ENCODE measurements at places on chromosomes 13 and 19.

DNA sequence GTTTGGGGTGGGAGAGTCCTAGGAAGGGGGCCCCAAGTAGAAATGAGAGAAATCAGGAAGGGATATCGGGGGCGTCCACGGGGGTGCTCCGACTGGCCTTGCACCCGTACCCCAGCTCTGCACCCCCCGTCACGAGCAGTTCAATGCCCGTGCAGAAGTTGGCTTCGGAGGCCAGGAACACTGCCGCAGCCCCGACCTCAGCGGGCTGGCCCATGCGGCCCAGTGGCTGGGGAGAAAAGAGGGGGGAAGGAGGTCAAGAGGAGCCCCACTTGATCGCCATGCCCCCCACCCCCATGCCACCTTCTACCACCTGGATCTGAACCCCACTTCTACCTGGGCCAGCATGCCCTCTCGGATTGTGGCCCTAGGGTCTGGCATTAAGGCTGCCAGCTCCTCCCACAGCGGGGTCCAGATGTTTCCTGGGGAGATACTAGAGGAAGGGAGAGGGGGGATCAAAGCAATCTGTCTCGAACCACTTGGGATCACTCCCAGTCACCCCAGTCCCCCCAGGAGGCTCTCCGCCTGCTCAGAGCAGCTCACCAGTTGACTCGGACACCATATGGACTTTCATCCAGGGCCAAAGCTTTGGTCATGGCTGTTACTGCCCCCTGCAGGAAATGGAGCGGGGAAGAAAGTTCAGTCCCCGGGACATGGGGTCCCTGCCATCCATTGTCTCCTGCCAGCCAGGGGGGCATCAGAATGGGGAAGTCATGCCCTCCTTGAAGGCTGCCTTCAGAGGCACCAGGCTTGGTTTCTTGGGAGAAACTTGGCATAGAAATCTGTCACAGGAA lies 2.5 kb upstream of the BCAT2 start:
- DNase-seq, result no peak

- peak; percentile 81 for DNase-seq
Measured at GRCh38 chr19:6459262-6460098, at the start of gene SLC25A23. Gene SLC25A23 (minus strand): TSS chr19:6459792. CDS start chr19:6459628, 164 bp downstream.

DNA sequence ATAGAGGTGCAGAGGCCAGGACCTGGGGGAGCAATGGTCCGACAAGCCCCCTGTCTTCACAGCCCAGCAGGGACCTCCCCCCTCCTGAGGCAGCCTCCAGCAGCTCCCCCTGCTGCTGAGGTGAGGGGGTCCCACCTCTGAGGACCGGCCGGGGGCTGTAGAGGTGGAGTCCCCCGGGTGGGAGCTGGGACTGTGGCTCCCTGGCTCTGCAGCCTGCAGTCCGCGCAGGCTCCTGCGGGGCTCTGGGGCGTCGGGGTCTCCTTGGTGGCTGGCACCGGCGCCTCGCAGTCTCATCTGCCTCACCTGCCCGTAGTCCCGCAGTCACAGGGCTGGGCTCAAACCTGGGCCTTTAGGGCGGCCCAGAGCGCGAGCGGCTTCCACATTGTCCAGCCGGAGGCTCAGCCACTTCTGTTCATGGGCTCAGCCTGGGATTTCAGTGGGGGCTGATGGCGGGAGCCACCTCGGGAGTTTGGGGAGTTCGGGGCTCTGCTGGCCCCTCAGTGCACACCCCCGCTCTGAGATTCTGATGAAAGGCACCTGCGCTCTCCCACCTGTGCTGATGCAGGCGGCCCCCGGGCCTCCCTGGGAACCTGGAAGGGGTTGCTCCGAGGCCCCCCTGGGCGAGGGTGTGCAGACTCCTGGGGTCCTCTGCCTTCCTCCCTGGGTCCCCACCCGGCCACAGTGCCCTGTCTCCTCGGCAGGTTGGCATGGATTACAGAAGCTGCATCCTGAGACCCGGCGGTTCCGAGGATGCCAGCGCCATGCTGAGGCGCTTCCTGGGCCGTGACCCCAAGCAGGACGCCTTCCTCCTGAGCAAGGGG lies 7.0 kb upstream of the ZNF554 start:
- DNase-seq, result no peak

- DNase-seq, result peak; percentile 20
Measured at GRCh38 chr13:39895254-39895653, 239.8 kb downstream of the COG6 start.

DNA sequence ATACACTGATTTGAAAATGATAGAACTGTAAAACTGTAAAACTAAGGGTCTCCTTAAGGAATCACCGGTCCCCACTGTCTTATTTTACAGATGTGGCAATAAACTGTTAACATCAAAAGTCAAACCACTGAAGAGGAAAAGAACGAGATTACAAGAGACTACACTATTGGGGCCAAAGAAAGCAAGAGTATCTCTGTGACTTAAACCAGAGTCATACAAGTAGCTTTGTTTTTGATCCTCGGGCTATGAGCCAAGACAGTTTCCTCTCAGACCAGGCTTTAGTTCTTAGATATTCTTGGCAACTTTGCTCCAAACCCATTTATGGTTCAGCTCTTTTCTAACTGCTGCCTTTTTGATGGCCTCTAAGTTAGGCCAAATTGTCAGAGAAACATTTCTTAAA lies 113.8 kb downstream of the TBC1D4 start:
- DNase-seq, result peak; percentile 96

DNA sequence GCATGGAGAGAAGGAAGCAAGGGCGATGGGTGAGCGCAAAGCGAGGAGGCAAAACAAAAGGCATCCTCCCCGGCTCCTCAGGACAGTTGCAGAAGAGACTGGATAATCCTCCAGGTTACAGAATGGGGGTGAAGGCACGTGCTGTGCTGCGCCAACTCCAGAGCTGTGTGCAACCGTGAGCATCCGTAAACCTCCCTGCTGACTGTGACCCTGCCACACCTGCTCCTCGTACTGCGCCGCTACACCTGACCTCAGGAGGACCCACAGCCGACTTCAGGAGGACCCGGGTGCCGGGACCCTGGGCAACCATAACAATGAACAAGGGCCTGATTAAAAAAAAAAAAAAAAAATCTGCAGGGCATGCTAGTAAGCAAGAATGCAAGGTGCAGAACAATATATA lies 68.7 kb downstream of the SLC7A1 start:
- DNase-seq, result no peak

- no peak for DNase-seq
Measured at GRCh38 chr19:28642787-28643683, 569.9 kb downstream of the UQCRFS1 start.

DNA sequence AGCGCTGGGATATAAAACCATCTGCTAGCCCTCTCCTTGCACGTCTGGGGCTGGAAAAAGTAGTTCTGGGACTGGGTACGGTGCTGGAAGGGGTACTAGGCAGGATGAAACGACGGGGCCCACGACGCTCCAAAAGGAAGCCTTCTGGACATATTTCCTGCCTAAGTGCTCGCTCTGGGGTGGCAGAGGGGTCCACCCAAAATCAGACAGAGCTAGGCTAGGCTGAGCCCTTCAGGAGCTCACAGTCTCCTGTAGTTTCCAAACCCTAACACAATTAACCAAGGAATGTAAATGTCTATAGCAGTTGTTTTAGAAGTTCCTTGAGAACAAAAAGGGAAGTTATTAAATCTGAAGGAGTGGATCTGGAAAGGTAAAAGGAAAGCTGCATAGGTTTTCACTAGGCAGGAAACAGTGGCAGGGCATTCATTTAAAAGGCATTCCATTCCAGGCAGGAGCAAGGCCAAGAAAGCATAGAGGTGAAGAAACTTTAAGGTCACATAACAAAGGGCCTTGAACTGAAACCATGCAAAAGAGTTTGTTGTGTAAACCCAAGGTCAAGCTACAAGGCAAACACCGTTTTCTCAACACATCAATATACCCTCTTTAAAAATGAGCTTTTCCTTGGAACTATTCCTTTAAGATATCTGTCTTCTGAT lies 634 bp upstream of the DIAPH3 start:
- DNase-seq, result no peak

DNA sequence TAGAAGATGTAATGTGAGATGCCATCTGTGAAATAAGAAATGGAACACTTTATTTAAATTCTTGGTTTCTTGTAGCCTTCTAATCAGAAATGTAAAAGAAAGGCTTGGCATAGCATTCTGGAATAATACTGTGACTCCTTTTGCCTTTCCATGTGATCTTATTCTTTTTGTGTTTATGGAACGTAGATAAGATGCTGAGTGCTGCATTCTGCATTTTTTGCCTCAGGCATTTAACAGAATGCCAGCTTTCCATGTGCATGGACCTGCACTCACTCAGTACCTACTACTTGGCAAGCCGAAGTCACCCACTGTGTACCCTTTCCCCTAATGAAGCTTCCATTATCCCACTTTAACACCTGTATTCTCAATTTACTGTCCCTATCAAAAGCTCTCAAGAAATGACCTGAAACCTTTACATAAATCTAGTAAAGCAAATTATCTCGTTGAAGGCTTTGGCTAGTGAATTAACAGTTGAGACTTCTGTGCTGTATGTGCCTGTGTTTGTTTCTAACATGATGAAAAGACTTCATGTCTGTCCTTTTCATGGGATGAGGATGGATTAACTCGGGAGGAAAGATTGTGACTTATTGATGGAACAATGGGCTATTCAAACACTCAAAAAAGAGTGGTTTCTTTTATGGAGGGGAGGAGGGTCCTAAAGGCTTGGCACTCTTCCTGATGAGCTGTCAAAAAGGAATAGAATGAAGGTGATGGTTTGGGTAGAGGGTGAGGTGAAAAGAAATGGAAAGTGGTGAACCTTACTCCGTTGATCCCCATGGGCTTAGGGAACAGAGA lies 44.7 kb upstream of the FRY start:
- DNase-seq, result no peak

GRCh38 chr13:105816994-105817393 lies 718.5 kb downstream of the EFNB2 start:
- DNase-seq, result no peak

DNA sequence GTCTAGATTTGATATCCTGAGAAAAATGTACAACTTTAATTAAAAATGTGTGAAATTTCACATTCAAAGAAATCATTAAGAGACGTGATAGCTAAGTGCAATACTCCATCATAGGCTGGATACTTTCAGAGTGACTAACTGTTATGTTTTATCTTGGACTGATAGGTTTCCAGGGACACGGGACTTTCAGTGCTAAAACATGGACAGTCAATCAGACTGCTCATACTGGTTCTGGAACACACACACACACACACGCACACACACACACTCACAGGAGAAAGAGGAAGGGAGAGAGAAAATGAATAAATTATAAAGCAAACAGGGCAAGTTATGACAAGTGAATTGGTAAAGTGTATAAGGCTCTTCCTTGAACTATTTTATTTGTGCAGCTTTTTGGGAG lies 955.9 kb downstream of the SLITRK5 start:
- DNase-seq, result no peak

- DNase-seq, result no peak
Measured at GRCh38 chr13:50535050-50535449, 308.4 kb downstream of the DLEU7 start.

DNA sequence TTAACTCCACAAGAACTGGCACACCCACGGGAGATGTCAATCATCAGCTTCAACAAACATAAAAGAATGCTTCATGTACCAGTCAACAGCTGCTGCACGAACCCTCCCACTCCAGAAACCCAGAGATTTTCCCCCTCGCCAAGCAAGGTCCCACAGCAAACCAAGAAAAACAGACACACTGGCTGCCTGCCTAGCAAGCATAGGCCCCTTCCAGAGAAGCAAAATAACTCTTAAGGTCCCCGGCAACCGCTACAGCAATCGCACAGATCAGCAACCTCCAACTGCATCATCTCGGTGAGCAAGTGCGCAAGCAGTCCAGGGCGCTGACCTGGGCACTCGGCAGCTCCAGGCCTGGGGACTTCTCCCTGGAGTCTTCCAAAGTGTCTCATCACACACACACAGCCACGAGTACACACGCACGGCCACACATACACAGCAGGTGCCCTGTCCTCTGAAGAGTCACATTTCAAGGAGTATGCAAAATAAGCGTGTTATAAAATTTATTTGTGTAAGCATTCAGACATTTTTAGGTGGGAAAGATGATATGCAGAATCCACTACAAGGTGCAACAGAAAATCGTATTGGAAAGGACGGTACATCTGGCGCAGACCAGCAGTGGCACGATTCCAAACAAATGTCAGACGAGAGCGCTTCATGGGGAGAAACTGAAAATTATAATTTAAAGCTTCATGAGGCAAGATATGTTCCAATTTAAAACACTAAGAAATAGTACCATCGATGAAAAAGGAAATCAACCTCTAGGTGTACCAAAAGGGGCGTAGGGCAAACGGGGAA lies 125.0 kb downstream of the STK24 start:
- DNase-seq, result peak; percentile 91

DNA sequence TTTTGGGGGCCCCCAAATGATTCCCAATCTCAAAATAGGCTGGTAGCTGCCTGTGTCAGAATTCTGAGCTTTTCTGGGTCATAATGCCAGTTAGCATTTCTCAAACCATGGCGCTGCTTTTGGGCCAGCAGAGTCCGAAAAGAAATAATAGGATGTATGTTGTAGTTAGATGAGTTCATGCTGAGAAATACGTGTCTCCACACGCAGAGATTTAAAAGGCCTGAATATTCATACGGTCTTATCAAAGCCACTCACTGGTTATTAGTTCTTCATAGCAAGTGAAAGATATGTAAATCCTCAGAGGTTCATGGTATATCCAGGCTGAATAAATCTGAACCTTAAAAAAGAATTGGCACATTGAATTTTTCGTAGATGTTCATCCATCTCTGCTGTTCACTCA lies 124.5 kb downstream of the SHISA2 start:
- no peak for DNase-seq

GRCh38 chr13:107457686-107458085 lies 757.6 kb downstream of the LIG4 start:
- DNase-seq, result no peak

- DNase-seq, result peak; percentile 17
Measured at GRCh38 chr19:14381689-14382474, 638 bp downstream of the ADGRE5 start.

GRCh38 chr13:98697791-98698190 lies 54.7 kb downstream of the SLC15A1 start:
- DNase-seq, result no peak

DNA sequence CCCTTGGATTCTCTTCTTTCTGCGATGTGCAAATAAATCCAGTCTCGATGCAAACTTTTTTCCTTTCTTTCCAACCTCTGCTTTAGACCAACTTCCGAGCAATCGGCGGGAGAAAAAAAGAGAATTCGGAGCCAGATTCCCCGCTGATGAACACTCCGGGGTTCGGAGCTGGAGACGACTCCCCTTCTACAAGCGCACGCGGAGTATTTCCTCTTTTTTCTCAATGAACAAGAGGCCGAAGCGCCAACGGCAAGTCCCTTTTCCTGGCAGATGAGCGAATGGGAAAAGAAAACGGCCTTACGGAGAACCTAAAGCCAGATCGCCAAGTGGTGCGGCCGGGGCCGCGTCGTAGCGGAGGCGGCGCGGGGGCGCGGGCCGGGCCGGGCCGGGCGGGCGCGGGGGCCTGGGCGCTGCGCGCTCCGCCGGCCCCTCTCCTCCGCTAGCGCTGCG lies 250 bp downstream of the SPRY2 start:
- DNase-seq, result peak; percentile 67

- DNase-seq, result no peak
Measured at GRCh38 chr13:110246530-110246929, 60.4 kb downstream of the COL4A1 start.

- DNase-seq, result no peak
Measured at GRCh38 chr19:45045671-45046353, 7.0 kb downstream of the CLASRP start.

GRCh38 chr13:65964672-65965071 lies 1265.5 kb downstream of the PCDH9 start:
- DNase-seq, result no peak

Data from astrocyte of the spinal cord (primary cell).